Substantia nigra (tissue), 51 donors: ENCODE measurements at places on chromosomes 6 and 20.

DNA sequence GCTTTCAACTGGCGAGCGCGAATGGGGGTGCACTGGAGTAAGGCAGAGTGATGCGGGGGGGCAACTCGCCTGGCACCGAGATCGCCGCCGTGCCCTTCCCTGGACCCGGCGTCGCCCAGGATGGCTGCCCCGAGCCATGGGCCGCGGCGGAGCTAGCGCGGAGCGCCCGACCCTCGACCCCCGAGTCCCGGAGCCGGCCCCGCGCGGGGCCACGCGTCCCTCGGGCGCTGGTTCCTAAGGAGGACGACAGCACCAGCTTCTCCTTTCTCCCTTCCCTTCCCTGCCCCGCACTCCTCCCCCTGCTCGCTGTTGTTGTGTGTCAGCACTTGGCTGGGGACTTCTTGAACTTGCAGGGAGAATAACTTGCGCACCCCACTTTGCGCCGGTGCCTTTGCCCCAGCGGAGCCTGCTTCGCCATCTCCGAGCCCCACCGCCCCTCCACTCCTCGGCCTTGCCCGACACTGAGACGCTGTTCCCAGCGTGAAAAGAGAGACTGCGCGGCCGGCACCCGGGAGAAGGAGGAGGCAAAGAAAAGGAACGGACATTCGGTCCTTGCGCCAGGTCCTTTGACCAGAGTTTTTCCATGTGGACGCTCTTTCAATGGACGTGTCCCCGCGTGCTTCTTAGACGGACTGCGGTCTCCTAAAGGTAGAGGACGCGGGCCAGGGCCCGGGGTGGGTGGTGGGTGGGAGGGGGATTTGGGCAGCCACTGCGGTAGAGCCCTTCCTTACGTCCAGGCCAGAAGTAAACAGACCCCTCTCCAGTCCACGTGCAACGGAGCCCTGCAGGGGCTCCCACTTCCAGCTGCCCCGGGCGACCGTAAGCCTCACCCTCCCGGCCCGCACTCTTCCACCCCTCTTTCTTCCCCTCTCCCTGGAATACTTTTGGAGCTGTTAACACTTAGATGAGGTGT is 998 bp downstream of the BMP2 start:
- no peak for DNase-seq

- DNase-seq: no peak
Measured at GRCh38 chr6:52499681-52500236, 77.1 kb downstream of the TRAM2 start.

- DNase-seq: no peak
Measured at GRCh38 chr20:61061981-61062380, 190.1 kb upstream of the CDH4 start.

DNA sequence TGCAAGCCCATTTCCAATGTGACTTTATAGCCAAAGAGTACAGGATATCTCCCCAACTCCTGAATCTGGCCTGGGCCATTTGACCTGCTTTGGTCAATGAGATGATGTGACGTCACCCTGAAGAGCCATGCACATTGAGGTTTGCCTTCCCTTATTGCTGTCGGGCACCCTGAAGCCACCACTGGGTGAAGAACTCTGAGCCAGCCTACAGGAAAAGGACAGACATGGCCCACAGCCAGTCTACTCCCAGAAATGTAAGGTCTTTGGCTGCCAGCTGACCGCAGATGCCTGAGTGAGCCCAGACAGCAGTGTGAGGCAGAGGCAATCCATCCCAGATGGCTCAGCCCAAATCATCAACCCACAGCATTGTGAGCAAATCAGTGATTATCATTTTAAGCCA is 3.7 kb upstream of the SYNDIG1 start:
- peak; percentile 48 for DNase-seq

DNA sequence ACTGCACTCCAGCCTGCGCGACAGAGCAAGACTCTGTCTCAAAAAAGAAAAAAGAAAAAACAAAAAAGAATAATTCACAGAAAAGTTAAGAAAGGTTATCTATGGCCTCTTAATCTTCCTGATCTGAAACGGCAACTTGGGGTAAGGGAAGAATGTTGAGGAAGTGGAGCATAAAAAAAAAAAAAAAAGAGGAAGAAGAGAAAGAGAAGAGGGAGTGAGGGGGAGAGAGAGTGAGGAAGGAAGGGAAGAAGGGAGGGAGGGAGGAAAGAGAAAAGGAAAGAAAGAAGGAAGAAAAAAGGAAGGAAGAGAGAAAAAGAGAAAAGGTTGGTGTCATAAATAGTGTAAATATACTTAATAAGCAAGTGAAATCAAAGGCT is 68.9 kb upstream of the NCOA3 start:
- DNase-seq: no peak

DNA sequence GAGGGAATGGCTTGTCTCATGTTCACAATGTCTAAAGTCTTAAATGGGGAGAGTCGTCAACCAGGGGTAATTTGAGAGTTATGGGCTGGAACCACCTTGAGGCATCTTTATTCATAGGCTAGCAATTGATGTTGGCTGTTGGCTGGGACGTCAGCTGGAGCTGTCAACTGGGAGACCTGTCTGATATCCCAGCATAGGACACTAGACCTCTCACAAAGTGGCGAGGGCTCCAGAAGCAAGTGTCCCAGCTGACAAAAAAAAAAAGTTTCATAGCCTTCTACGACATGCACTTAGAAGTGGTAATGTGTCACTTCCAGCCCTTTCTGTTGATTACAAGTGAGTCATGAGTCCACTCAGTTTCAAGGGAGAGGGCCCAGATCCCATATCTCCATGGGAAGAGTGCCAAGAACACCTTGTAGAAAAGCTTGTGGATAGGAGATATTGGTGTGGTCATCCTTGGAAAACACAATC is 278.0 kb downstream of the ESR1 start:
- no peak for DNase-seq

DNA sequence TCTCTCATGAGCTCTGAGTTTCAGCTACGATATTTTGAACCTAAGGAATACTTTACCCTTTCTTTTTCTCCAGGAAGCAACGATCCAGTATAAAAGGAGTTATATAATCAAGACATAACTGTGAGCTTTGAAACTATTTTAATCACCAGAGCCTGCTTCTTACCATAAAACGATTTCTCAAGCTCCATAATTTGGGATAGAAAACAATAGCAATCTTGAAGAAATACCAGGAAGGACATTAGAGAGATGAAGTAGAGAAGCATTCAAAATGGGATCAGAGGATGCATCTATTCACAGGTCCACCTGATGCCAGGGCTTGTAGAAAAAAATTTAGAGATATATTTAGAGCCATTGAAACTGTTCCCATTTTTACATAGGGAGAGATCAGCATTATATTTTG is 135.9 kb downstream of the FUT9 start:
- DNase-seq: no peak
